ENCODE measurements at places on chromosomes 4 and X.

GRCh38 chrX:11103751-11104150 is 7.4 kb upstream of the HCCS start:
- DNase-seq = no peak

GRCh38 chr4:44160776-44161367 is 287.7 kb downstream of the KCTD8 start:
- DNase-seq = no peak

DNA sequence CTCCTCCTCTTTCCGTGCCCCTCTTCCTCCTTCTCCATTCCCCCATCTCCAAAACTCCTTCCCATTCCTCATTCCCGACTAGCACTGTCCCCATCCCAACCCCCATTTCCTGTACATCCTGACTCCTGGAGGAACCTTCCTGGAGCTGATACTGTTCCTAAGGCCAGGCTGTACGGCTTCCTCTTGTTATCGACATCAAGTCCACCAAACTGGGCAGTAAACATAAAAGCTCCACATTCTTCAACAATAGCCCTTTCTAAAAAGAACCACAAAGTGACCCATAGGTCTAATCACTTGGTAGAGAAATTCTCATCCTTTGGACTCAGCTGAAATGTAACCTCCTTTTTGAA is 22.9 kb downstream of the AWAT2 start:
- no peak for DNase-seq

DNA sequence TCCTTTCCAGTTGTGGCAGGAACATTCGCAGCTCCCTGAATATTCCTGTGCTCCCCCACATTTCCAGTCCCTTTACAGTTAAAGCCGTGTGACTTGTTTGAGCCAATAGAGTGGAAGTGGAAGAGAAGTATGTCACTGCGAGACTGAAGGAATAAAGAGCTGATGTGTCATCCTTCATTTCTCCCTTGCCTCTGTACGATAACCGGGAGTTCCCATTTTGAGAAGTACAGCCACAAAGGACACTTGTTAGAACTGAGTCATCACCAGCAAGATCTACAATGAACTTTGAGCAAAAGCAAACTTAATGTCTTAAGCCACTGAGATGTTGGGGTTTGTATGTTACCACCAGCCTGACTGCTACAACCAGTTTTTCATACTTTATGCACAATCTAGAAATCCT is 92.3 kb downstream of the SPRY1 start:
- DNase-seq = no peak

GRCh38 chrX:97895751-97896150 is 1012.0 kb downstream of the RPA4 start:
- DNase-seq = no peak

- DNase-seq = no peak
Observed at GRCh38 chrX:81414630-81415029, 212.7 kb downstream of the SH3BGRL start.

GRCh38 chr4:90582087-90582486 is 454.9 kb downstream of the CCSER1 start:
- DNase-seq = no peak
